Foreskin keratinocyte (primary cell): ENCODE measurements at places on chromosomes 5 and 9. TPM values are rescaled to one million over a fixed set of nuclear protein-coding genes. Genes with fewer than 3 reads are reported as not detected.
A peak's percentile ranks its signal among the peaks of the same experiment; 100 is the strongest.

The PHF19 gene
- polyA plus RNA-seq: 89.0 and 105 TPM in 2 replicates

The CNTNAP3 gene
- 1.7 and 2.2 TPM in 2 replicates for polyA plus RNA-seq

The EGFLAM gene
- 0.07 and 0.50 TPM in 2 replicates for polyA plus RNA-seq

The TAF1L gene
- not detected in 2 replicates for polyA plus RNA-seq

The NTRK2 gene
- polyA plus RNA-seq: 0.01 TPM in 2 replicates

The ANXA2R gene
- polyA plus RNA-seq: 0.48 and 0.68 TPM in 2 replicates

The DIRAS2 gene
- not detected in 2 replicates for polyA plus RNA-seq

The LCN9 gene
- not detected in 2 replicates for polyA plus RNA-seq

DNA sequence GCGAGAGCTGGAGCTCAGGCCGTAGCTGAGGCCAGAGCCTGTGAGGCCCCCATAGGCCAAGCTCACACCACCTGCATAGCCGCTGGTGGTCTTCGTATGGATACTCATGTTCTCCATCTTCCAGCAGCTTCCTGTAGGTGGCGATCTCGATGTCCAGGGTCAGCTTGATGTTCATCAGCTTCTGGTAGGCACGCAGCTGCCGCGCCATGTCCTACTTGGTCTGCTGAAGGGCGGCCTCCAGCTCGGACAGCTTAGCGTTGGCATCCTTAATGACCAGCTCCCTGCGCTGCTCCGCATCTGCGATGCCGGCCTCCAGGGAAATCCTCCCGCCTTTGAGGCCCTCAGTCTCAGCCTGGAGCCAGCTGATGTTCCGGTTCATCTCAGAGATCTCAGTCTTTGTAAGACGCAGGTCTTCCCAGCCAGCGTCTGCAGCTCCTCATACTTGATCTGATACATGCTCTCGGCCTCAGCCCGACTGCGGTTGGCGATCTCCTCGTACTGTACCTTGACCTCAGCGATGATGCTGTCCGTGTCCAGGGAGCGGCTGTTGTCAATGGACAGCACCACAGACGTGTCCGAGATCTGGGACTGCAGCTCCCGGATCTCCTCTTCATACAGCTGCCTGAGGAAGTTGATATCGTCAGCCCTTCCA is 172.1 kb downstream of the PPP2R2B start:
- no peak for DNase-seq

GRCh38 chr5:139472386-139473030 is 1.7 kb downstream of the SMIM33 start:
- no peak for DNase-seq

DNA sequence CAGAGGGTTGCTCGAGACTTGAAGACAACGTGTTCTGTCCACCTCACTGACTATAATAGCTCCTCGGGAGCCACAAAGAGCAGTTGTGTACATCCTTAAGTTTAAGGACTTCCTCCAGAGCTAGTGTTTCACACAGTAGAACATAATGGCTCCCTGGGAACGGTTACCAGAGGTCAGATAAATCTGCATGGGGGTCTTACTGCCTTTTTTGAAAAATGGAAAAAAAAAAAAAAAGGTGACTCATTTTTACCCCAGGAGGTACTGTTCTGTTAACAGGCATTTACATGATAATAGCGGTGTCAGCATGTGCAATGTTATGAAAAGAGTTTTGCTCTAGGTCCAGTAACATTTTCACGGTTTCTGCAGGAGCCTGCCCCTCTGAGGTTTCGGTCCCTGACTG is 498.9 kb upstream of the WWC1 start:
- DNase-seq: no peak

DNA sequence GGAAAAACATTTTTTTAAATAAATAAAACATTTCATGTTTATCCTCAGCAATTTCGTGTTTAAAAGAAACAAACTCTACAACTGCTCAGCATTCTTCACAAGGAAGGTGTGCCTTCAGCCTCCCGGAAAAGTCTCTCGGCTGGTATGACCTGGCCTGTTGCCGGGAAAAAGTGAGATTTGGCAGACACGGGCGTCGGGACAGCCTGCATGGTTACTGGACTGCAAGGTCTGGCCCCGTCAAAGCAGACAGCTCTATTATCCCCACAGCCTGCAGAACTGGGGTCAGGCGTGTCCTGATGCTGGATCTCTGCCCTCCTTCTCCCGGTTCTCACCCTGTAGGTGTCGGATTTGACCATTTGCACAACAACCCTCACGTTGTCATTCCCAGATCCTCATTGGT is 120.3 kb upstream of the SPATA31C2 start:
- DNase-seq: no peak

DNA sequence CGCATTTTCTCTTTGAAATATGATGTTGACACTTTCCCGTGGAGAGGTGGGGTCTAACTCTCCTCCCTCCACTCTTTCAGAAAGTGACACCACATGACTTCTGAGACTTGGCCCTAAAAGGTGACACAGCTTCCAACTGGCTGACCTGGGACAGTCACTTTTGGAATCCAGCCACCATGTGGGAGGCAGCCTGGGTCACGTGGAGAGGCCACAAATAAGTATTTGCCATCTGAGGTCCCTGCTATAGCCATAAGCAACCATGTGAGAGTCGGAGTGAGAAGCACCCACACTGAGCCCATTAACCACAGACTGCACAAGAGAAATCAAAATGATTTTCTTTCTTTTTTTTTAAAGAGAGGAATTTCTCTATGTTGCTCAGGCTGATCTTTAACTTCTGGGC is 4.1 kb upstream of the PHYKPL start:
- DNase-seq: no peak

- no peak for DNase-seq
These were observed 130.7 kb downstream of the MLLT3 start for GRCh38 chr9:20491612-20492011.

- DNase-seq: peak; percentile 72
These were observed 547.2 kb downstream of the CSNK1G3 start for GRCh38 chr5:124059200-124059599.

GRCh38 chr9:5452286-5452609 is 1.9 kb downstream of the CD274 start:
- no peak for DNase-seq

GRCh38 chr5:39371367-39371635 is 7.0 kb upstream of the C9 start:
- no peak for DNase-seq

- no peak for DNase-seq
These were observed 76.0 kb downstream of the VAV2 start for GRCh38 chr9:133916159-133916541.

- no peak for DNase-seq
These were observed 140.4 kb downstream of the CARTPT start for GRCh38 chr5:71859515-71859914.

- DNase-seq: no peak
These were observed 25.2 kb downstream of the SLC28A3 start for GRCh38 chr9:84315278-84315877.

DNA sequence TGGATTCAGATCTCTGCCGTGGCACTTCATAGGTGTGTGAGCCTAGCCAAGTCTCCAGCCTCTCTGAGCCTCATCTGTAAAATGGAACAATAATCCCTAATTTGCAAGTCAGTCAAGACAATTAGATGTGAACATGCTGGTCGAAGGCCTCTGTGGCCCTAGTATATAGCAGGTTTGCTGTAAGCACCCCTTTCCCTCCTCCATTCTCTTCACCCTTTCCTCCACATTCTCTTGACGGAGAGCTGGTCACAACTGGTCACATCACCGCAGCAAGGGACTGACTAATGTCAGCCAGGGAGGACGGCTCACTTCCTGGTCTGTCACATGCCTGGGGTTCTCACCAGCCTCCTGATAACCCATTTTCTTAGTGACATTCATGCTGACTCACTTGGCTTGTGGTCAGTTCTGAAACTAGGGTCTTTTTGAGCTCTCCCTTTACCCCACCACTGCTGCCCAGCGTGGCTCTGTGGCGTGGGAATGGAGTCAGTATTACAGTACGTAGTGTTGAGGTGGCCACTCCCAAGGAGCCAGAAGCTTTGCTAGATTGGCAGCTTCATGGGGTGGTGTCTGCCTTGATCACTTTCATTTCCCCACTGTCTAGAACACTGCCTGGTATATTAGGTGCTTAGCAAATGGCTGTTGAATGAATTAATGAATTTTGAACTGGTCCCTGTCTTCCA is 47.8 kb downstream of the ERGIC1 start:
- no peak for DNase-seq

- DNase-seq: no peak
These were observed 8.2 kb downstream of the IPPK start for GRCh38 chr9:92661743-92662142.

- peak; percentile 64 for DNase-seq
These were observed 94.4 kb upstream of the IL6ST start for GRCh38 chr5:56088967-56089829.

GRCh38 chr5:1163366-1163765 is 38.0 kb upstream of the SLC6A19 start:
- no peak for DNase-seq

- no peak for DNase-seq
These were observed 491.5 kb upstream of the MPDZ start for GRCh38 chr9:13770956-13771355.

GRCh38 chr5:75512383-75513074 is 838 bp downstream of the POLK start:
- DNase-seq: no peak

GRCh38 chr5:96614110-96614691 is 48.0 kb upstream of the CAST start:
- peak; percentile 95 for DNase-seq

DNA sequence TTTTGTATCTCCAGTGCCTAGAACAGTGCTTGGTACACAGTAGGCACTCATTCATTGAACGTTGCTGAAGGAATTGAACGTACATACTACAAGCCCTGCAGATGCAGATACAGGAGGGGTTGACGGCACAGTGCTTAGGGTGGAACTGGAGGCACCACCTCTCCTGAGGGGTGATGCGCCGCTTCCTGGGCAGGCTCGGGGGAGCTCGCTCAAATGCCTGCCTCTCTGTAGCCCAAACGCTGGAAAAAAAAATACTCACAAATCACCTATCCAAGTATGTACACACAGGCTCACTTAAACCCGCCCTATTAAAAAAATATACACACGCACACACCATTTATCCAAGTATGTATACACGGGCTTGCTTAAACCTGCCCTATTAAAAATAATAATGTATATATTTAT is 536 bp upstream of the COMMD10 start:
- DNase-seq: peak; percentile 29

DNA sequence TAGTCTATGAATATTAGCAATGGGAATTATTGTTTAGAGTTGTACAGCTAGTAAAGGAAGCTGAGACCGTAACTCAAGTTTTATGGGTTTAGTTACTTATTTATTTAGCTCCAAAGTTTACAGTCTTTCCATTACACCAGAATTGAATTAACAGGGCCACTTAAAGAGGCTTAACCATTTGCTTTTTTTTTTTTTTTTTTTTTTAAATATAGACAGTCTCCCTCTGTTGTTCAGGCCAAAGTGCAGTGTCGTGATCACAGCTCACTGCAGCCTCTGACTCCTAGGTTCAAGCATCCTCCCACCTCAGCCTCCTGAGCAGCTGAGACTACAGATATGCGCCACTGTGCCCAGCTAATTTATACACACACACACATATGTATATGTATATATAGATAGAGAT is 1.4 kb upstream of the TTC1 start:
- no peak for DNase-seq

GRCh38 chr5:139854029-139854605 is 58.5 kb downstream of the PSD2 start:
- DNase-seq: no peak

DNA sequence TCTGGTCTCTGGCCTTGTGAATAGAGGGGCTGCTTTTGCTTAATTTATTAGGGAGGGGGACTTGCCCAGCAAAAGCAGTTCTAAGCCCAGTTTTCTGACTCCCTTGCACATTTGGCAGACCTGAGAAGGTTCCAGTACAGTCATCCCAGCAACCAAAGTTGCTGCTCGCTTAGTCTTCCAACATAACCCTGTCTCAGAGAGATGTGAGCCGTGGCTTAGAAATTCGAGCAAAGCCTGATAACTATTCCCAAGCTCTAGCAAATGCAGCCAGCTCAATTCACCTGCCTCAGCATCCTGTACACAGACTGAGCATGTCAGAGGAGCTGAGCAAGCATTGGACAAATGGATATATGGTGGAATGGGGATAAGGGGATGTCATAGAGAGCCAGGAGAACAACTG is 401.9 kb downstream of the SPOCK1 start:
- DNase-seq: no peak

DNA sequence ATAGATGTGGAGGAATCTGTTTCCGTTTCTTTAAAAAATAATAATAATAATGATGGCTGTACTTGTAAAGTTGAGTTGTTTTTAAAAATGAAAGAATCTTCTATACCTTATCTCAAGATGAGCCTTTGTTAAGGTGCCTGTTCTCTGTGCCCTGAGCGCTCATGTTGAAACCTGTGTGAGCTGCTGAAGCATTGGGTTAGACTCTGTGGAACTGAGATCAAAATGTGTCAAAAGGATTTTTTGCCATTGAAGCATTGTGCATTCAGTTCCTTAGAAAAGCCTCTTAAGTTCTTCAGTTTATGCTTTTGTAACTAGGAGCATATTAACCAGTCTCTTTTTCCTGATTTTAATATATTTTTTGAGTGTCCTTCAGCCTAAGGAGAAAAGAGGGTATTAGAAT is 67.7 kb downstream of the NUP214 start:
- no peak for DNase-seq

DNA sequence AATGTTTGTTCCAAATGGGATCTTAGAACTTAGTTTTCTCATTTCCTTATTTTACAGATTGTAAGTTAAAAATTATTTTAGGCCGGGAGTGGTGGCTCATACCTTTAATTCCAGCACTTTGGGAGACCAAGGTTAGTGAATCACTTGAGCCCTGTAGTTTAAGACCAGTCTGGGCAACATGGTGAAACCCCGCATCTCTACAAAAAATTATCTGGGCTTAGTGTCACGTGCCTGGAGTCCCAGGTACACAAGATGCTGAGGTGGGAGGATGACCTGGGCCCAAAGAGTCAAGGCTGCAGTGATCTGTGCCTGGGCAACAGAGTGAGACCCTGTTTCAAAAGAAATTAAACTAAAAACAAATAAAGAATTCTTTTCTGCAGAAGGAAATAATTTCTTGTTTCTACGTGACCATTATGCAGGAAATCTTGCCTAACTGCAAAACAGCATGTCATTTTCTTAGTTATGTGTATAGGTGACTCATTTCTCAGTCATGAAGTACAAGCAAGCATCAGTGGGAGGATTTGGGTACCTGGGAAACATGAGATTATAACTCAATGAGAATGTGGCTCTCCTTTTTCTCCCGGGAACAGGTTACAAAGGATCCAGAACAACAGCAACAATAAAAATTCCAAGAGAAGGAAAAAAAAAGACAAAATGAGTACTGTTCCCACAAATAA is 375.1 kb upstream of the ST8SIA4 start:
- peak; percentile 63 for DNase-seq

GRCh38 chr5:173627860-173628392 is 11.5 kb upstream of the BOD1 start:
- DNase-seq: no peak

DNA sequence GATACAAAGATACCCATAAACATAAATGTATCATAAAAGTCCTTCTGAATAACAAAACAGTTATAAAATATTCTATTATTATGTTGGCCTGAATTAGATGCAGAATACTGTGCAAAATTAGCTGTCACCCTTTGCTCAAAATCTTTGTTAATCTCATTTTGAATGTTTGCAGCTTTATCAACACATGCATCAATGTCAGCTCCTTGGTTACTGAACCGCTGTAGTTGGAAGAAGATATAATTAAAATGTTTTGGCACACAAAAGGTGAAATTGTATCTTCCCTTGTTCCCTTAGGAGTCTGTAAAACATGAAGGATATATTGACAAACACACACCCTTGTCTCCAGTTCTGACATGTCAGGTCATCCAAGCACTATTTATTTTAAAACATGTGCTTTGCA is 146.3 kb upstream of the POU5F2 start:
- DNase-seq: no peak

GRCh38 chr9:133334161-133334560 is 1.8 kb downstream of the SURF6 start:
- DNase-seq: peak; percentile 12
